PC-9 (cell line): ENCODE measurements at places on chromosomes 5 and 9. TPM values are rescaled to one million over a fixed set of nuclear protein-coding genes. Genes with fewer than 3 reads are reported as not detected.

DNA sequence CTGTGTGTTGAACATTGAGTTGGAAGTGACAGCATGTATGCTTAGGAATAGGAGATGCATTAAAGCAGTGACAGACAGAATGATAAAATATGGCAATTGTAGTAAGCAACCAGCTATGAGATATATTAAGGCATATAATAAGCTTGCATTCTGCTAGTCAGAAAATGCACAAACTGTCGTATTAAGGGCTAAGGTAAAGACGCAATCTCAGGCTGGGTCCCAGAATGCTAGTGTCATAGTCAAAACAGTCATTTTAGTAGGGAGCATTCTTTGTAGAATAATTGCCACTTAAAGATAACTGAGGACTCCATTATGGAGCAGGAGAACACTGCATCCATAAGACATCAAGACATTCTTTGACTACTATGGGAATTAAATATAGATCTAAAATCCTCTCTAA lies 1369.7 kb upstream of the C9orf72 start:
- H3K4me3 ChIP-seq: no peak overlapping the region
- H3K36me3 ChIP-seq: no peaks in the 10 kb centered on the region
- no peaks in the 10 kb centered on the region for H3K4me1 ChIP-seq
- no peak for DNase-seq
- no peak overlapping the region for H3K27ac ChIP-seq

DNA sequence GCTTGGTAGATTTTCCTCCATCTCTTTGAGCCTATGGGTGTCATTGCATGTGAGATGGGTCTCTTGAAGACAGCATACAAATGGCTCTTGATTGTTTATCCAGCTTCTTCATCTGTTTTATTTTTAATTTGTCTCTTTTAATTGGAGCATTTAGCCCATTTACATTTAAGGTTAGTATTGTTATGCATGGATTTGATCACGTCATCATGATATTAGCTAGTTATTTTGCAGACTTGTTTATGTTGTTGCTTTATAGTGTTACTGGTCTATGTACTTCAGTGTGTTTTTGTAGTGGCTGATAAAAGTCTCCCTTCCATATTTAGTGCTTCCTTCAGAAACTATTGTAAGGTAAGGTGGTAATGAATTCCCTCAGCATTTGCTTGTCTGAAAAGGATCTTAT lies 78.6 kb upstream of the RGMB start:
- DNase-seq: no peak
- no peaks in the 10 kb centered on the region for H3K4me1 ChIP-seq
- H3K27ac ChIP-seq: no peak overlapping the region
- H3K27me3 ChIP-seq: no peaks in the 10 kb centered on the region

DNA sequence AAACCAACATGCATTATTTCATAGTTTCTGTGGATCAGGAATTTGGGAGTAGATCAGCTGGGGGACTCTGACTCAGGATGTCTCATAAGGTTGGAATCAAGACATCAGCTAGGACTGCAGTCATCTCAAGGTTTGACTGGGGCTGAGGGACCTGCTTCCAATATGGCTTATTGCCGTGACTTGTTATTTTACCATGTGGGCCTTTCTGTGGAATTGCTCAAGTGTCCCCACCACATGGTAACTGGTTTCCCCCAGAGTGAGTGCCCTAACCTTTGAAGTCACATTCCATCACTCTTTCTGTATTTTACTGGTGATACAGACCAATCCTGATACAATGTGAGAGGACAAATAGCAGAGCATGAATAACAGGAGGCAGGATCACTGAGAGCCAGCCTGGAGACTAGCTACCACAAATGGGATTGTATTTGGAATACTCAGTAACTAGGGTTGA lies 70.2 kb upstream of the ELL2 start:
- H3K4me3 ChIP-seq: no peak overlapping the region
- no peak overlapping the region for H3K27ac ChIP-seq
- DNase-seq: no peak
- no peaks in the 10 kb centered on the region for H3K27me3 ChIP-seq

DNA sequence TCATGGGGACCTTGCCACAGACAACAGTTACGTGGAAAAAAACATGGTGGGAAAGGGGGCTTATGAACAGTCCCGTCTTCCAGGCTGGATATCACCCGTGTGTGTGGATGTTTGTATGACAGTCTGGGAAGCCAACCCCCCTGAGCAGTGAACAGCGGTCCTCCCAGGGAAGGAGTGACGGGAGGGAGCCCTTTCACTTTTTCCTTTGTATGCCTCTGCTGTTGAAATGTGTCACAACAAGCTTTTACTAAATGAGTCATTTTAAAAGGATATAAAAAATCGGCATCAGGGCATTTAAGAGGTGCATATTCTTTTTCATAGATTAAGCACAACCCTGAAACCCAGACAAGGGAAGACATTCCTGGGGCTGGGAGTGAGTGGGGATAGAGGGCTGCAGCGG lies 5.1 kb downstream of the MYMK start:
- no peak overlapping the region for H3K27ac ChIP-seq
- peaks cover 93% of the 10 kb centered on the region for H3K27me3 ChIP-seq
- no peak overlapping the region for H3K4me3 ChIP-seq

GRCh38 chr5:61416420-61416819 lies 84.4 kb downstream of the ZSWIM6 start:
- no peaks in the 10 kb centered on the region for H3K27me3 ChIP-seq
- peaks cover 11% of the 10 kb centered on the region for H3K4me1 ChIP-seq
- DNase-seq: no peak
- H3K36me3 ChIP-seq: no peaks in the 10 kb centered on the region; the same call in 1 of the 2 replicates
- no peak overlapping the region for H3K27ac ChIP-seq
- H3K4me3 ChIP-seq: no peak overlapping the region

DNA sequence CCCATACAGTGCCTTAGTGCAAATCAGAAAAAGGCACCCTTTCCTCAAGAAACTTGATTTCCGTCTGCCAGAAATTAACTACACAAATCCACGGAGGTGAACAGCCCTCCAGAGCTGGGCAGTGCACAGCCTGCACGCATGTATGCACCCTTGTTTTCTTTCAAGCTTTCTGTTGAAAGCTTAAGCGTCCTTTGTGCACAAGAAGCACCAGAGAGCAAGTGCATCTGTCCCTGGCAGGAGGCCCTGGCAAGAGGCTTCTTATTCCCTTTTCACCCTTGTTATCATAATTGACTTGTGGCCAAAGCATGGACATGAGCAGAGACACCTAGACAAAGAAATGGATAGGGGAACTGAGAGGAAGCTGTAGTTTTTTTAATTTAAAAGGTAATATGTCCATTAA lies 47.4 kb upstream of the ATG10 start:
- H3K4me1 ChIP-seq: no peaks in the 10 kb centered on the region
- H3K27me3 ChIP-seq: no peaks in the 10 kb centered on the region
- no peaks in the 10 kb centered on the region for H3K36me3 ChIP-seq
- no peak for DNase-seq

DNA sequence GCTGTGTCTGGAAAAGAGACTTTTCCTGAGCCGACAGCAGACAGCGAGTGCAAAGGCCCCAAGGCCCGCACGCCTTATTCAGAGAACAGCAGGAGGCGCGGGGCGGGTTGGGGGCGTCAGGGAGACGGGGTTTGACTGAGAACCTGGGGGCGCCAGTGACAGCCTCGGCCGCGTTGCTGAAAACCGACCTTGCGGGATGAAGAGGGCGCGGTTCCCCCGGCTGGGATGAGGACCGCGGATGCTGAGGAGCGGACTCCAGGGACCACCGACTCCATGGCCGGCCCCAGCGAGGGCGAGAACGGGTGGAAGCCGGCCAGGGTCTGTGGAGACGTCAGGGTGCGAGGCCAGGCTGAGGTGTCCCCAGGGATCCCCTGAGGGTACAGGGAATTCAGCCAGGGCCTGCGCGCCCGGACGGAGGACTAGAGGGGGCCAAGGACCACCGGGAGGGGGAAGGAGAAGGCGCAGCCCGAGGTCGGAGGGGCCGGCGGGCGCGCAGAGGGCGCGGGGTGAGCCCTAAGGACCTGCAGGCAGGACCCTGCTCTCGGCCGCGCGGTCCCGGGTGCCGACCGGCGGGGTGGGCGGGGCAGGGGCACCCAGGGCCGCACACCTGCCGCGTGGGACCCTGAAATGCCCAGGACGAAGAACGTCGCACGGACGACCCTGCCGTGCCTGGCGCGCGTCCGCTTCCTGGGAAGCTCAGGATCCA lies 837 bp upstream of the AHRR start:
- DNase-seq: no peak
- H3K36me3 ChIP-seq: no peaks in the 10 kb centered on the region
- no peak overlapping the region for H3K4me3 ChIP-seq
- no peaks in the 10 kb centered on the region for H3K27me3 ChIP-seq
- H3K27ac ChIP-seq: no peak overlapping the region

DNA sequence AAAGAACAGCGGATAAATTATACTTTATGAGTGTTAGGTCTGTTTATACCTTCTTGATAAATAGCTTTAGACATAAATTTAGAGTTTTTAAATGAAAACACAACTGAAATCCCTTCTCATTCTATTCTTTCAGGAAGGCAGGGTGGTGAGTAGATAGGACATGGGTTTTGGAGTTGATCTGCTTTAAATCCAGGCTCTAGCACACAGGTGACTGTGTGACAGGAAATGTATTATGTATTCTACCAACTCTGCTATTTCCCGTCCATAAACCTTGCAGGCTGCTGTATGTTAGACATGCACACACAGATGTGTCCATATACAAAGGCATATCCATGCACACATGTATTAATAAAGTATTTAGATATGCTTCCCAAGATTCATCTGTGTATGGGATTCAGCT lies 19.3 kb upstream of the CARTPT start:
- no peaks in the 10 kb centered on the region for H3K27me3 ChIP-seq
- no peaks in the 10 kb centered on the region for H3K36me3 ChIP-seq
- no peak for DNase-seq
- no peak overlapping the region for H3K4me3 ChIP-seq

DNA sequence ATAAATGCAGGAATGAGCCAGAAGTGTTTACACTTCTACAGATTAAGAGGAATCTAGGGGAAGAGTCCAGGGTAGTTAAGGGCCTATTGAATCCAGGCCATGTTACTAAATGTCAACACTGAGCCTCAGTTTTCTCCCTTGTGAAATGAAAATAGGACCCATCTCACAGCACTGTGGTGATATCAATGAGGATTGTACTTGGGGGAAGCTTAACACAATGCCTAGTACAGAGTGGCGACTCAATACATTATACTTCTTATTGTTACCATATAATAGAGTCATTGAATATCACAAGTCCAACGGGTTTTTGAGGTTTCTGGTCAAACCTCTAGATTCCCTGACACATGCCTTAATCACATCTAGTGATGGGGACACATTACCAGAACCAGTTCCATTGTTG lies 4.6 kb downstream of the TRUB2 start:
- H3K4me3 ChIP-seq: no peak overlapping the region
- peaks cover 9% of the 10 kb centered on the region for H3K4me1 ChIP-seq
- H3K27ac ChIP-seq: no peak overlapping the region
- no peaks in the 10 kb centered on the region for H3K27me3 ChIP-seq
- H3K36me3 ChIP-seq: peaks cover 17% of the 10 kb centered on the region

- H3K27me3 ChIP-seq: no peaks in the 10 kb centered on the region
- no peak overlapping the region for H3K4me3 ChIP-seq
- H3K36me3 ChIP-seq: no peaks in the 10 kb centered on the region
- H3K4me1 ChIP-seq: peaks cover 80% of the 10 kb centered on the region
Measured at GRCh38 chr5:73369278-73369677, 79.3 kb downstream of the FOXD1 start.

GRCh38 chr5:162607879-162608278 lies 540.3 kb downstream of the GABRG2 start:
- no peak for DNase-seq
- H3K4me1 ChIP-seq: no peaks in the 10 kb centered on the region
- H3K4me3 ChIP-seq: no peak overlapping the region
- H3K36me3 ChIP-seq: no peaks in the 10 kb centered on the region

DNA sequence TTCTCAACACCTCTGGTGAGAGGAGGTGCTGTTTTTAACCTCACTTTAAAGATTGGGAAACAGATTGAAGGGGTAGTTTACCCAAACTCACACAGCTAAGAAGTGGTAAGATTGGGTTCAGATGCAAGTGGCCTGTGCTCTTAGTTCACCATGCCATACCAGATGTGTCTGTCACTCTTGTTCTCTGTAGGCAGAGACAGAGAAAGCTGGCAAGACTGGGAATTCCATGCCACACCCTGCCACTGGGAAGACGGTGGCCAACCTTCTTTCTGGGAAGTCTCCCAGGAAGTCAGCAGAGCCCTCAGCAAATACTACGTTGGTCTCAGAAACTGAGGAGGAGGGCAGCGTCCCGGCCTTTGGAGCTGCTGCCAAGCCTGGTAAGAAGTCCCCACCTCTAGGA lies 11.0 kb downstream of the TCOF1 start:
- H3K27me3 ChIP-seq: no peaks in the 10 kb centered on the region
- DNase-seq: no peak
- peaks cover 10% of the 10 kb centered on the region for H3K36me3 ChIP-seq

- H3K36me3 ChIP-seq: no peaks in the 10 kb centered on the region
- H3K27me3 ChIP-seq: no peaks in the 10 kb centered on the region
- DNase-seq: no peak
- no peaks in the 10 kb centered on the region for H3K4me1 ChIP-seq
Measured at GRCh38 chr5:29379619-29380018, 1813.9 kb upstream of the CDH6 start.

Gene HTR4
- not detected in 2 replicates for total RNA-seq

Gene OTP
- total RNA-seq: not detected in 2 replicates

Gene PCDHGC3
- 0.50 and 0.53 TPM in 2 replicates for total RNA-seq

Gene CER1
- not detected in 2 replicates for total RNA-seq

Gene NEURL1B
- 14.3 and 20.4 TPM in 2 replicates for total RNA-seq

Gene ANKRD31
- 0.23 and 0.48 TPM in 2 replicates for total RNA-seq
